Transverse colon (tissue), 4 donors: ENCODE measurements at places on chromosomes 6 and 20. TPM values are rescaled to one million over a fixed set of nuclear protein-coding genes. Genes with fewer than 3 reads are reported as not detected.

GRCh38 chr6:105494688-105495087 lies 91.8 kb upstream of the PREP start:
- DNase-seq = no peak

- peak; percentile 32 for DNase-seq
Measured at GRCh38 chr20:4160761-4161305, 145.5 kb upstream of the RNF24 start.

The RNF5 gene
- 139 TPM for total RNA-seq

GRCh38 chr6:52925042-52925441 lies 15.5 kb upstream of the GSTA3 start:
- DNase-seq = no peak

- no peak for DNase-seq
Measured at GRCh38 chr6:133953634-133954415, 801 bp downstream of the TBPL1 start.

DNA sequence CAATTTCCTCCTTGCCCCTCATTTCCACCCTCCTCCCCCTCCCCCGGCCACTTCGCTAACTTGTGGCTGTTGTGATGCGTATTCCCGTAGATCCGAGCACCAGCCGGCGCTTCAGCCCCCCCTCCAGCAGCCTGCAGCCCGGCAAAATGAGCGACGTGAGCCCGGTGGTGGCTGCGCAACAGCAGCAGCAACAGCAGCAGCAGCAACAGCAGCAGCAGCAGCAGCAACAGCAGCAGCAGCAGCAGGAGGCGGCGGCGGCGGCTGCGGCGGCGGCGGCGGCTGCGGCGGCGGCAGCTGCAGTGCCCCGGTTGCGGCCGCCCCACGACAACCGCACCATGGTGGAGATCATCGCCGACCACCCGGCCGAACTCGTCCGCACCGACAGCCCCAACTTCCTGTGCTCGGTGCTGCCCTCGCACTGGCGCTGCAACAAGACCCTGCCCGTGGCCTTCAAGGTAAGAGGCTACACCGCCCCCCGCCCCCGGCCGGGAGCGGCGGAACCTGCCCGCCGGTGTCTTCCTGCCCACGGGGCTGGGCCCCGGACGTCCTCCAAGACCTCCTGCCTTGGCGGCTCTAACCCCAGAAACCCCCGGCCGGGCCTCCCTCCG lies 44.9 kb upstream of the SUPT3H start:
- peak; percentile 47 for DNase-seq

GRCh38 chr6:11356404-11357155 lies 124.1 kb upstream of the NEDD9 start:
- peak; percentile 46 for DNase-seq

The SLC26A8 gene
- total RNA-seq = 1.1 TPM

DNA sequence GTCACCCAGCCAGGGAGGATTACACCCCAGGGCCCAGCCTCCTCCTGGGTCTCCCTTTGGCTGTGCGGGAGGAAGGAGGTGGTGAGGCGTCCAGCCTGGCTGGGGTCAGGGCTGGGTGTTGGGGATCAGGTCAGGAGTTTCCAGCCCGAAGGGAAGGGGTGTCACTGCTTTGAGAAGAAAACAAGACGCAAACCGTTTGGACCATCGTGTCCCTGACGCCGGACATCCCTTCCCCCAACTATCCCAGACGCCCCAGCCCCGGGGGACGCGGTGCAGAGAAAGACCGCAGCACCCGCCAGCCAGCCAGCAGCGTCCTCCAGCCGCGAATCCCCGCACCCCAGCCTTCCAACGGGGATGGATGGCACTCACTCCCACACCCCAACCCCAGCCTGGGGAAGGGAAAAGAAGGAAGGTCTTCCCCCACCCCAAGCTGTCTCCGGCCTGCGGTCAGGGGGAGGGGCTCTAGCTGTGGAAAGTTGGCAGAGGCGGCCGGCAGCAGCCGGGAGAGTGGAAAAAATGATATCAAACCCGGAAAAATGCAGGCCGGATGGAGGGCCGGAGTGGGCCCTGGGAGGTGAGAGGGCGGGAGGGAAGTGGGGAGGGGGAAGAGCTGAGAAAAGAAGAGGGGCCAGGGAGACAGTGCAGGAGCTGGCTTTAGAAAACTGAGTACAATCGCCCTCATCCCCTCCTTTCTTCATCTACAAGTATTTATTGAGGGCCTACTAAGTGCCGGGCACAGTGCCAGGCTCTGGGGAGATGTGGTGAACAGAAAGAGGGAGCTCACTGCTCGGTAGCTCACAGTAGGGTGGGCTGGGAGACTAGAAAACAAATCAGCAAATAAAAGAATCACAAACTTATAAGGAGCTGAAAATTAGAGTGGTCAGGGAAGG lies 10.6 kb downstream of the REM1 start:
- peak; percentile 44 for DNase-seq

The NFATC2 gene
- 5.3 TPM for total RNA-seq

- no peak for DNase-seq
Measured at GRCh38 chr6:157925771-157926170, 55.9 kb upstream of the SYNJ2 start.
